Right kidney (tissue), 9 donors: ENCODE measurements at places on chromosomes 3 and 15.

DNA sequence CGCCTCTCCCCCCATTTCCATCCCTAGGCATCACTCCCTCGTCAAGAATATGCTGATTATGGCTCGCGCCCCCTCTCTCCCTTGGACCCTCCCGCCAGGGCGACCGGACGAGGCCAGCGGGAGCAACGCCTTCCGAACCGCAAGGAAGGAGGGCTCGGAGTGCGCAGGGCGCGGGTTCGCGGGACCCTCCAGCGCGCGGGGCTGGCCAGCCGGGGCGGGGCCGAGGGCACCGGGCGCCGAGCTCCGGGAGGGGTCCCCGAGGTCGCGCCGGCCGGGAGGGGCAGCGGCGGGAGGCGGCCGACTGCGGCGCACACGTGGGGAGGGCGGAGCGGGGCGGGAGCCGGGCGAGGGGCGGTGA, 483 bp downstream of the EHD4 start:
- DNase-seq = no peak

GRCh38 chr15:92992720-92993119, 92.6 kb downstream of the CHD2 start:
- DNase-seq = no peak

GRCh38 chr3:184236636-184237035, 7.3 kb downstream of the VWA5B2 start:
- no peak for DNase-seq

GRCh38 chr3:8607234-8608040, 37.2 kb downstream of the SSUH2 start:
- peak; percentile 33 for DNase-seq

GRCh38 chr3:121232309-121233225, 313.2 kb downstream of the POLQ start:
- DNase-seq = no peak

DNA sequence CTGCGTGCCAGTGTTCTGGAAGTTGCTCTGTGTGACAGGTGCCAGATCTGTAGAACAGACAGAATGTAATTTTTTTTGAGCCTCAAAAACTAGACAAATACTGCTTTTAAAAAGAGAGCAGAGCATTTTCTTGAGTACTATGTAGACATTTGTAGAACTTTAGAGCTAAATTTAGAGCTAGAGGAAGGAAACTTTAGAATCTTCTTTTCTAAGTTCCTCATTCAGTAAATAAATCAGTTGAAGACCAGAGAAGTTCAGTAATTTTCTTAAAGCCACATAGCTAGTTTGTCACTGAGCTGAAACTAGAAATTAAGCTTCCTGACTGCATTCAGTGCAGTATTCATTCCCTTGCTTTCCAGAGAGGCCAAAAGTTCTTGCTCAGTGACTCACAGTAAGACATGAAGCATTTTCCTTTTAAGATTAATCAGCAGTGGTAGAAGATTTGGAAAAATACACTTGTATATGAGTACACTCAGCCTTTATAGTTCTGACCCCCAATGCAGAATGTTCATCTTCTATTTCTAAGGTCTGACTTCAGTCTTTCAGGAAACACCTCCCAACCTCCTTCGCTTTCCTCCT, 83.6 kb upstream of the TSEN2 start:
- DNase-seq = no peak

DNA sequence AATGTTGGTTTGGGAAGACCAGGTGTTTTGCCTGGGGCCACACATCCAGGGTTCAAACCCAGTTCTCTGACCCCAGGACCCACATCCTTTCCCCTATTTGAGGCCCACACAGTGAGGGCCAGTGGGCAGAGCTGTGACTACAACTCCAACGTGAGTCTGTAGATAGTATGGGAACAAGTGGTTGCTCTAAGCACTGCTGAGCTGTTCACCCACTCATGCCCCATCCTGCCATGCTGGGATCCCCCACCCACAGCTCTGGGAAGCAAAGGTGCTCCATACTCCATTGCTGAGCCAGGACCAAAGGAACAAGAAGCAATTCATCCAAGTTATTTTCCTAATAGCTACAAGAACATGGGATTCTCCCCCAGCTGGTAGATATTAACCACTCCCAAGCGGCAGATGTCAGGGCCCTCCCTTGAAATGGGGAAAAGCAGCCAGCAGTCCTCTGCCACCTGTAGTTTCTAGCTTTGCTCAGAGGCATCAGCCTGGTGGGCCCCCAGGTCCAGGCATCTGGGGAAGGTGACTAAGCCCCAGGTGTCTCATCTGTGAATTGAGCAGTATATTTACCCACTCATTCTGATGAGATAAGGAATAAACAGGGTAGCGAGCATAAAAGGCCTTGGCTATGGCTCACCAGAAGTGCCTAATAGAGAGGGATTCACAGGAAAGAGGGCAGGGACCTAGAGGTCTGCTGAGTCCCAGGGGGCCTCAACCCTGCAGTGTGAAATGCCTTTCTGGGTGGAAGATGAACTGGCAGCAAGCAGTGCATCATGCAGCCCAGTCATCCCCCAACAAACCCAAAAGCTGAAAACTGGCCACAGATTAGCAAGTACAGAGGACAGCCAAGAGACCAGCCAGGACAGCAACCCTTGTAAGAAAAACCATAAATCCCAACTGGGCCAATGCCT, 33.4 kb downstream of the POC1A start:
- no peak for DNase-seq

- no peak for DNase-seq
These were observed 273.6 kb upstream of the VEPH1 start for GRCh38 chr3:157776861-157777260.

- no peak for DNase-seq
These were observed 351.6 kb downstream of the NSUN3 start for GRCh38 chr3:94414418-94414817.

- no peak for DNase-seq
These were observed 10.7 kb downstream of the VPS8 start for GRCh38 chr3:184822654-184823053.

GRCh38 chr3:191303596-191303995, 25.6 kb upstream of the CCDC50 start:
- DNase-seq = no peak

DNA sequence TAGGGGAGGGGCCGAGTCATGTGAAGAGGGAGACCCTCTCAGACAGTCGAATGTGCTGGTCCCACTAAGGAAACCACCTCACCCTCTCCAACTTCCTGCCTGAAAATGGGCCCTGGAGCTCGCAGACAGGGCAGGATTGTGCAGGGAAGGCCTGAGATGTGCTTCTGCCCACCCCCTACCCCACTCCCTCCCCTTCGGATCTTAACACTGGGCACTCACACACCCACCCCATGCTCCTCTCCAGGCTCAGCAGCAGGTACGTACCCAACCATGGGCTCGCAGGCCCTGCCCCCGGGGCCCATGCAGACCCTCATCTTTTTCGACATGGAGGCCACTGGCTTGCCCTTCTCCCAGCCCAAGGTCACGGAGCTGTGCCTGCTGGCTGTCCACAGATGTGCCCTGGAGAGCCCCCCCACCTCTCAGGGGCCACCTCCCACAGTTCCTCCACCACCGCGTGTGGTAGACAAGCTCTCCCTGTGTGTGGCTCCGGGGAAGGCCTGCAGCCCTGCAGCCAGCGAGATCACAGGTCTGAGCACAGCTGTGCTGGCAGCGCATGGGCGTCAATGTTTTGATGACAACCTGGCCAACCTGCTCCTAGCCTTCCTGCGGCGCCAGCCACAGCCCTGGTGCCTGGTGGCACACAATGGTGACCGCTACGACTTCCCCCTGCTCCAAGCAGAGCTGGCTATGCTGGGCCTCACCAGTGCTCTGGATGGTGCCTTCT, 20.0 kb downstream of the ATRIP start:
- no peak for DNase-seq

DNA sequence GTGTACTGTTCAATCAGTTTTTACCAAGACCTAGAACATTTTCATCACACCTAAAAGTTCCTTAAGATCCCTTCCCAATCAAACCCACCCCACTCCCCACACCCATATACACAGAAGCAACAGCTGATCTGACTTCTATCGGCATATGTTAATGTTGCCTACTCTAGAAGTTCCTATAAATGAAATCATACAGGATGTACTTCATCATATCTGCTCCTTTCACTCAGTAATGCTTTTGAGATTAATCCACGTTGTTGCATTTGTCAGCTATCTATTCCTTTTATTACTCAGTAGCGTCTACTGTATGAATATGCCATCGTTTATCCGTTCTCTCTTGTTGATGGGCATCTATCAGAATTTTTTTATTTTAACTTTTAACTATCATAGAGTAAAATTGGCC, 14.3 kb upstream of the FILIP1L start:
- DNase-seq = no peak

- DNase-seq = no peak
These were observed 417.4 kb upstream of the DPH6 start for GRCh38 chr15:35963326-35963725.

GRCh38 chr3:127675651-127676391, 3.1 kb downstream of the ABTB1 start:
- DNase-seq = no peak

DNA sequence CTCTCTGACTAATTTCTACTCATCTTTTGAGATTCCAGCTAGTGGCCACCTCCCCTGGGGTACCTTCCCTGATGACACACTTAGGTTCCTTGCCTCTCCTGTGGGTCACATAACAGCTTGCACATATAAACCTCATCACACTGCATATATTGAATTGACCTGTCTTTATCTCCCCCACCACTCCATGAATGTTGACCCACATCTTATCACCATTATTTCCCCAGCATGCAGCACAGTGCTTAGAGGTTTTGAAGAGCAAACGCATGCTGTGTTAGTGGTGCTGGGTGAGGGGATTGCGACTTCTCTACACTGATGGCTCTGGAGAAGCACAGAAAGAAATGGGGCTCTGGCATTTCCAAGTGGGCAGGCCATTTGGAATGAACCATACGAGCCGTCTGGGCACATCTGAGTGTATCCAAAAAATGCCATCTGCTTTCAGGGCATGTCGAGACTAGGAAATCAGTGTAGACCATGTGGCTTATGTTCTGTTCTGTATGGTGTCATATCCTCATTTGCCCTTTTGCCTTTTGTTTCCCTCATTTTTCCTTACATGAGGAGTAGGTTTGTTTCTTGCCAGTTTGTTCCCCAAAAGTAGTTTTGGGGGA, 333.2 kb upstream of the TRIM42 start:
- no peak for DNase-seq

DNA sequence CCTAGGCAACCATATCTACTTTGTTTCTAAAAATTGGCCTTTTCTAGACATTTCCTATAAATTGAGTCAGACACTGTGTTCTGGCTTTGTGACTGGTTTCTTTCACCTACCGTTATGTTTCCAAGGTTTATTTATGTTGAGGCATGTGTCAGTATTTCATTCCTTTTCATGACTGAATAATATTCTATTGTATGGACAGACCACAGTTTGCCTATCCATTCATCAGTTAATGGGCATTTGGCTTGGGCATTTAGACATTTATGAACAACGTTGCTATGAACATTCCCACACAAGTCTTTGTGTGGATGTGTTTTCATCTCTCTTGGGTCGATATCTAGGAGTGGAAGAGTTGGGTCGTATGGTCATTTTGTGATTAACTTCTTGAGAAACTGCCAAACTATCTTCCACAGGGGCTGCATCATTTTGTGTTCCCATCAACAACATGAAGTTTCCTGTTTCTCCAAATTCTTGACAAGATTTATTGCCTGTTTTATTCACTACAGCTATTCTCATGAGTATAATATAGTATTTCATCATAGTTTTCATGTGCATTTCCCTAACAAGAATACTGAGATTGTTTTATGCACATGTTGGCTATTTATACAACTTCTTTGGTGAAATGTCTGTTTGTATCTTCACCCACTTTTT, 3.5 kb upstream of the EFCC1 start:
- DNase-seq = no peak

DNA sequence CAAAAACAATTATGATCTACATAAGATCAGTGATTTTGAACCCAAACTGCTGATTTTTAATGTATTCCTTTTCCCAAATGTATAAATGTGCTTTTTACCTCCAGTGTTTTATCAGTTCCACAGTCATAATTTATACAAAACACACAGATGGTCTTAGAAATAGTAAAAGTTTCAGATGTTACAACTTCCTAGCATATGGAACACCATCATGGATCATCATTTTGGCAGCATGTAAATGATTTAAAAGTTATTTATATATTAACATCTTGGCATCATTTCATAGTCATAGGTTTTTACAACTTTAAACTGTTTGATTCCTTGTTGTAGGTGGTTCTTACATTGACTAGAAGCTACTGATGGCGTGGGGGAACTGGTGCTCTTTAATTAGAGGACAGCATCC, 1025.3 kb downstream of the ROBO1 start:
- DNase-seq = no peak

DNA sequence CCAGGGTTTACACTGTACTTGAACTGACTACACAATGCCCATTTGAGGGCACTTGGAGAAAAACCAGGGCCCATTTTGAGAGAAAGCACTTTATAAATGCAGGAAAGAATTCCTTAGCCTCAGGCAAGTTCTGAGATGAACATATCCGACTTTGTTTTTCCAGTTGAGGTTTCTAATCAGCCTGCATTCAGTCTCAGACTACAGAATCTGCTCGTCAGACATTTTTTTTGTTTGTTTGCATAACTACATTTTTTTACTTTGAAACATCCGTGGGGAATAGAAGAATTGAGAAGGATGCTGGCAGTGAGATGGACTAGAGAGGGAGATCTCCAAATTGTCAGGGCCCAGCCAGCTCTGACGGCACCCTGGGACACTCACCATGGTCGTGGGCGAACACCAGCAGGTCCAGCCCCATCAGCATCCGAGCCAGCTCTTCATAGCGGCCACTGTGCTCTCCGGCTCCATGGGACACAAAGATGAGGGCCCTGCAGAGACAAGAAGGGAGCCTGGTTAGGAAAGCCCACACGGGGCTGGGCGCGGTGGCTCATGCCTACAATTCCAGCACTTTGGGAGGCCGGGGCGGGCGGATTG, 40.8 kb downstream of the MGLL start:
- no peak for DNase-seq

- peak; percentile 58 for DNase-seq
These were observed 900 bp upstream of the GNB4 start for GRCh38 chr3:179452176-179452564.

DNA sequence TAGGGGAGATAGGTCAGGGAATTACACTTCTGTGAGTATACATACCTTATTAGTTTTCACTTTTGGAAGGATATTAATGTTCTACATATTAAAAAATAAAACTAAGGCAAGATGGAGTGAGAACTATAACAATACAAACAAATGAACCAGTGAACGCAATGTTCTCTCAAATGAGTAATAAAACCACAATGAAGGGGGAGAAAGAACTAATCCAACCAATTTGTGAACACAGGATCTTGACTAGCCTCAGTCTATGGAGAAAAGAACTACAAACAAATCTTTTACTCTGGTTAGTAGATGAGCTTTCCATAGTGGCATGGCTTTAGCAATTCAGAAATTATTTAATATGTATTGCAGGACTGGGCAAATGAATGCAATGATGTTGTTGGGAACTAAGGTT, 26.9 kb upstream of the ATOSA start:
- no peak for DNase-seq
